ENCODE measurements at places on chromosomes 7 and 10.

DNA sequence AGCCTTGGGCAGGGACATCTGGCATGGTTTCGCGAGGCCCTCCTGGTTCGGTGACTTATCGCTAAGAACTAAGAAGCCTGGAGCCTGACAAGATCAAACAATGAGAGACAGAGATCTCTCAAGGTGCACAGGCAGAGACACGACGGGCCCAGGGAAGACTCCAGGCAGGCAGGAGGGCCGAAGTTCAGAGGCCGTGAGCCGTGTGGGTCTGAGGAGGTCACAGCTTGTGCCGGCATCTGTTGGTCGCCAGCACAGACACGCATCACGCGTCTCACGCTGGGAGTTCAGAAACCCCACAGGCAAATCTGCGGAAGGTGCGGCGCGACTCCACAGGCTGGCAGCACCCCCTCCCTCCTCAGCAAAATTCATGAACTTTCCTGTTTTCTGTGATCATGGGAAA lies 314.0 kb downstream of the DNAJB6 start:
- no peak for DNase-seq

- DNase-seq = no peak
Measured at GRCh38 chr10:232061-232460, 96.8 kb downstream of the ZMYND11 start.

DNA sequence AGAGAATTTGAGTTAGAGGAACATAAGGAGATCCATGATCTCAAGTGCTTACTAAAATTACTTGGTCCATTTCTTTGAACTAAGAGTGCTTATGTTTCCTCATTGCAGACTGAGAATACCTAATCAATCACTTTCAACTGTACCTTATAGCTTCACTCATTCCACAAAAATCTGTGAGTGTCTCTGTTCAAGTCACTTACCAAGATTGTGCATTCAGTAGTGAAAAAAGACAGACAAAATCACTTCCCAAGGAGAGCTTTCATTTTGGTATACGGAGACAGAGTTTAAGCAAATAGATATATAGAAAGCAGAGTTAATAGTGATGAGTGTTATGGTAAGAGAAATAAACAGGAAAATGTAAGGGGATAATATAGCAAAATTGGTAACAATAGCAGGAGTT lies 364.5 kb downstream of the PLXDC2 start:
- DNase-seq = no peak

DNA sequence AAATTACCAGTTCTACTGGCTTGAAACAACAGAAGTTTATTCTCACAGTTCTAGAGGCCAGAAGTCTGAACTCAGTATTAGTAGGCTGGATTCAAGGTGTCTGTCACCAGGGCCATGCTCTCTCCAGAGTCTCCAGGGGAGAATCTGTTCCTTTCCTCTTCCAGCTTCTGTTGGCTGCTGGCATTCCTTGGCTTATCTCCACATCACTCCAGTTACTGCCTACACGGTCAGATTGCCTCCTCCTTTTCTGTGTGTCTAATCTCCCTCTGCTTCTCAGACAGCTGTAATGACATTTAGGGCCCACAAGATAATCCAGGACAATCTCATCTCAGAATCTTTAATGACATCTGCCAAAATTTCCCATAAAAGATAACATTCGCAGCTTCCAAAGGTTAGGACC lies 36.6 kb downstream of the MAPK8 start:
- no peak for DNase-seq

GRCh38 chr7:147923841-147924240 lies 666.7 kb upstream of the C7orf33 start:
- no peak for DNase-seq

DNA sequence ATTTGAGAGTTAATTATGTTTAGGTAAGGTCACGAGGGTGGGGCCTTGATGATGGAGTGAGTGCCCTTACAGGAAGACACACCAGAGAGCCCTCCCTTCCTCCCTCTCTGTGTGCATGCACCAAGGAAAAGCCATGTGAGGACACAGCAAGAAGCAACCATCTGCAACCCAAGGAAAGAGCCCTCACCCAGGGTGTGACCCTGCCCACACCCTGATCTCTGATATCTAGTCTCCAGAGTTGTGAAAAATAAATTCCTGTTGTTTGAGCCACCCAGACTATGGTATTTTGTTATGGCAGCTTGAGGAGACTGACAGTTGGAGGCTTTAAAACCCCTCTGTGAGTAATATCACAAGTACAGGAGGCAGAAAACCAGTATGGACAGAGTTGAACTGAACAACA lies 15.0 kb upstream of the MCM10 start:
- no peak for DNase-seq

- DNase-seq = no peak
Measured at GRCh38 chr10:98314532-98315284, 46.7 kb upstream of the LOXL4 start.

GRCh38 chr10:132521466-132522102 lies 16.0 kb upstream of the INPP5A start:
- DNase-seq = no peak

GRCh38 chr7:88344956-88345832 lies 38.5 kb upstream of the STEAP4 start:
- no peak for DNase-seq

DNA sequence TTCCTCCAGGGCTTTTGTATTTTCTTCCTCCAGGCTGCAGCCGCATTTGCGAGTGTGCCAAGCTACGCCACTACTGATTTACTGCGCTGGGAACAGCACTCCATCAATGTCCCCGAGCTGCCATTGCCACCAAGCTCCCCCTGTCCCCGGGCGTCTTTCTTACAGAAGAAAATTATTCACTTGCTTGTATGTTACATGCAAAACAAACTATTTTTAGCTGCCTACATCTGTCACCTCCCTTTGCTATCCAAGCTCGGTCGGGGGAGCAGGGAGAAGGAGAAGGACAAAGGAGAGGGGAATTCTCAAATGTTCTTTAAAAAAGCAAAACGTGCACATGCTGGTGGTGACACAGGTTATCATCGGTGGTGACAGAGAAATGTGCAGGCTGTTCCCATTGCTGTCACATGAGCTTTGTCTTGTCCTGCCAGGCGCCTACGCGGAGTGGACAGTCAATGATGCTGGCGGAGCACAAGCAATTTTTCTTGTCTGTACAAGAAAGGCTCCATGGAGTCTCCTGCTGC lies 93.1 kb downstream of the ADARB2 start:
- DNase-seq = no peak

DNA sequence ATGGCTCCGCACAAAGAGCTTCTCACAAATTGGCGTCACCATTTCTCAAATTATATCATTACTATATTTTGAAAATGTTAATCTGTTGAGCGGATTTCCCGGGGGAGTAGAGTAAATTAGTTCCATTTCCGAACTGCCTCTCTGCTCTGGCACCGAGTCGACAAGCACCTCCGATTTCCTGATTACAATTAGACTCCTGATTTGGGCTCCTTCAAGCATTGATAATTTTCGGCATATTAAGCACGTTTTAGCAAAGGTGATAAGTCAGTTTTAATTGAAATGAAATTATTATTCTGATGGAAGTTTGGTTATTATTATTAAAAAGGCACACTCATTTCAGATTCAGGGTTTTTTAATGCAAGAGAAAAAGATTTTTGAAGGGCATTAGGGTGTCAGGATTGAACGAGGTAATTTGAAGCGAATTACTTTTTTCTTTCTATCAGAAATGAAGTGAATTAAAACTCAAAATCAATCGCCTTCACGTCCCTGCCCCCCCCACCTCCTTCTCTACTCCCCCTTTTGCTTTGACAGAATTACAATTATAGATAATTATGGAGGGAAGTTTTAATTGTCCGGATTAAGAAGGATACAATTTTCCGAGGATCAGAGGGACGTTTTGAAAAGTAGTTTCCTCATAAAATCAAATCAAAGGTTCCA lies 4.0 kb upstream of the UNCX start:
- no peak for DNase-seq

- no peak for DNase-seq
Measured at GRCh38 chr7:70259502-70259901, 661.2 kb downstream of the AUTS2 start.

GRCh38 chr10:44385696-44386441 lies 972 bp upstream of the CXCL12 start:
- no peak for DNase-seq

DNA sequence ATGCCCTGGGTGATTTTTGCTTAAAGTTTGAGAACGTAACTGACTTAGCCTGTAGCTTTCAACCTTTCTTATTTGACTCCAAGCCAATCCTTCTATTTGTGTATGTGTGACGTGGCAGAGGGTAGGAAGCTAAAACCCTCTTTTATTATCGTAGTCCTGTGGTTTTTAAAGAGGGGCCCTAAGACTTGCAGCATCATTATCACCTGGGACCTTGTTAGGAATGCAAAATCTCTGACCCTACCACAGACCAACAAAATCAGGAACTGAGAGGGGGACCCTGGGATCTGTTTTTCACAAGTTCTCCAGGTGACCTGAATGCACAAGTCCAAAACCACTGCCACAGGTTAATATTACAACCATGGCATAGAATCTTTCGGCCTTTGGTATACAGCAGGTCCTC lies 80.1 kb downstream of the OSBPL3 start:
- DNase-seq = no peak

DNA sequence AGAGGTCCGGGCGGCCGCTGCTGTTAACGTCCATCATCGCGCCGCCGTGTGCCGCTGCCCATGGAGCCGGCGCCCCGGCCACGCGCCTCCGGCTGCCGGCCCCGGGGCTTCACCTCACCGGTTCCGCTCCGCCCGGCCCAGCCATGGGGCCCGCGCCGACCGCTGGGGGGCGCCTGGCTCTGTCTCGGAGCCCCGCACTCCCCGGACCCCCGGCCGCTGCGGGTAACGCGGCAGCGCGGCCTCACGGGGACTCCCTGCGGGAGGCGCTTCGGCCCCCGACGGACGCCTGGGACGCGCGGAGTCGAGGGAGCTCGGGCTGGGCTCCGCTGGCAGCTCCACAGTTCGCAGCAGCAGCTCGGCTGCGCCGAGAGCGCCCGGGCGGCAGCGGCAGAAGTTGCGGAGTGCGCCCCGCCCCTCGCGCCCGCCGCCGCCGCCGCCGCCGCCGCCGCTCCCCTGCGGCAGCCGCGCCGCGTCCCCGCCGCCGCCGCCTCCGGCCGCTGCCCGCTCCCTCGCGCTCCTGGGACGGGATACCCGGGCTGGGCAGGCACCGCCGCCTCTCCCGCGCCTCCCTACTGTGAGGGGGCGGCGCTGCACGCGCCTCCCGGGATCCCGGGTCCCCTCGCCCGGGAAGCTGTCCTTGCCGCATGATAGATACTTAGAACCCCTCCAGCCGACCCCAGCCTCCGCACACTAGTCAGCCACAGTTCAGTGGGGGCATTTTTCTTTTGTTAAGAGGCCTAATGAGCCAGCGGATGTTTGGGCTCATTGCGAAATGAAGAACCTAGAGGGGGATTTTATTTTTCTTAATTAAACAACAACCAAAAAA lies at the start of gene HTR7:
Gene HTR7, minus strand, starts transcription at position 405 of the 826 bp plus-strand sequence. Its CDS starts 368 bp downstream, at position 37.
- DNase-seq = peak; percentile 62

GRCh38 chr10:24894309-24894708 lies 58.1 kb downstream of the PRTFDC1 start:
- DNase-seq = no peak

- no peak for DNase-seq
Measured at GRCh38 chr7:15000157-15000556, 97.6 kb upstream of the DGKB start.

- no peak for DNase-seq
Measured at GRCh38 chr7:87797395-87797794, 78.8 kb downstream of the SLC25A40 start.

DNA sequence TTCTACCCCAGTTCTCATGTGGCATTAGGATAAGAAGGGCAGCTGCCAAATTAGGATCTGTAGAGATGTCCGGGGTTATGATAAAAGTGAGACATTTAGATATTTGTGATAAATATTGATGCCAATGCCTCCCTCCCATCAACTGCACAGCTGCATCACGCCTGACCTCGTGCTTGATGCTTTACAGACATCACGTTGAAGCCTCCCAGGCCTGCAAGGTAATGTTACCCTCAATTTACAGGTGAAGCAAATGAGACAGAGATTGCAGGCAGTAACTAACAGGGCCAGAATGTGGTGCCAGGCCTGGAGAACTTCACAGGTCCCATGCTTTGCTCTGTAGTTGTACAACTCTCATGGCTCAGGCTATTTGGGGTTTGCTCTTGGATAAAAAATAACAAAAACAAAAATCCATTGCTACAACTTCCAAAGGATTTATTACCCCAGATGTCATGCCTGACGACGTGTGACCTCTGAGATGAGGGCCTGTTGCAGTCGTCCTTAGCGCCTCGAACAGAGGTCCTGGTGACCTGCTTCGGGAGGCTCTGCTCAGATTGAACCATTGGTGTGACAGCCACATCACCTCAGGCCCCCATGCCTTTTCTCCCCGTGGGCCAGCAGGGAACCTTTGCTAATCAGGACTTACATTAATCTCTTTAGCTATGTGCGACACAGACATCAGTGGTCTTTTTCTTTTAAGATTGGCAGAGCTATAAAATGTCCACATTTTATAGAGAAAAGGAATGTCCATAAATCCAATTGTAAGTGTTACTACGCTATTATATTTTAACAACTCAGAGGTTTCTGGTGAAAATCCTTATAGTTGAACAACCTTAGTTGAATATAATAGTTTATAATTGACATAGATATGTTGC lies 169.3 kb downstream of the ADAM12 start:
- no peak for DNase-seq

DNA sequence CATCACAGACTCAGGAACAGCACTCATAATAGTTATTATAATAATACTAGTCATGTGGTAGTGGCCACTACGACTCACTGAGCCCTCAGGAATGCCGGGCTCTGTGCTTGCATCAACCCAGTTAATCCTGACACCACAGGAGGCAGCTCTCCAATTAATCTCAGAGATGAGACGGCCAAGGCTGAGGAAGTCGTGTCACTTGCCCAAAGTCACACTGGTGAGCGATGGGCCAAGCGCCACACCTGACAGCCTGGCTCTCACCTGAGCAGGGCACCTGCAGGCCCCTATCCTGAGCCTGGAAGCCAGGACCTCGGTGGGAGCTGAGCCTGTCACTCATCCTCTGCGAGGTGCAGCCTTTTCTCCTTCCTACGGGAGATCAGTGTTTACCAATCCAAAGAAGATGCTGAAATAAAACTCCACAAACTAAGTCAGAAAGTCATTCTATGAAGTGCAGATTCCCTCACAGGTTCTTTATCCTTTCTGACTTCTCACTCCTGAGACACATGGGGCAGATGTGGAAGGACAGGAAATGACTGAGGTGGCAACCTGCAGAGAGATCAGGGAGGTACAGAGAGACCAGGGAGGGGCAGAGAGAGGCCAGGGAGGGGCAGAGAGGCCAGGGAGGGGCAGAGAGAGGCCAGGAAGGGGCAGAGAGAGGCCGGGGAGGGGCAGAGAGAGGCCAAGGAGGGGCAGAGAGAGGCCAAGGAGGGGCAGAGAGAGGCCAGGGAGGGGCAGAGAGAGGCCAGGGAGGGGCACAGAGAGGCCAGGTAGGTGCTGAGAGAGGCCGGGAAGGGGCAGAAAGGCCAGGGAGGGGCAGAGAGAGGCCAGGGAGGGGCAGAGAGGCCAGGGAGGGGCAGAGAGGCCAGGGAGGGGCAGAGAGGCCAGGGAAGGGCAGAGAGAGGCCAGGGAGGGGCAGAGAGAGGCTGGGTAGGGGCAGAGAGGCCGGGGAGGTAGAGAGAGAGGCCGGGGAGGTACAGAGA lies 38.5 kb downstream of the VIPR2 start:
- DNase-seq = no peak

- no peak for DNase-seq
Measured at GRCh38 chr7:153245809-153246208, 486.3 kb downstream of the ACTR3B start.

GRCh38 chr10:44963772-44964633 lies 4.4 kb downstream of the RASSF4 start:
- no peak for DNase-seq
